ENCODE measurements at places on chromosomes 13 and 19.

- DNase-seq, result no peak
These were observed 1.0 kb upstream of the HAMP start for GRCh38 chr19:35281303-35281702.

DNA sequence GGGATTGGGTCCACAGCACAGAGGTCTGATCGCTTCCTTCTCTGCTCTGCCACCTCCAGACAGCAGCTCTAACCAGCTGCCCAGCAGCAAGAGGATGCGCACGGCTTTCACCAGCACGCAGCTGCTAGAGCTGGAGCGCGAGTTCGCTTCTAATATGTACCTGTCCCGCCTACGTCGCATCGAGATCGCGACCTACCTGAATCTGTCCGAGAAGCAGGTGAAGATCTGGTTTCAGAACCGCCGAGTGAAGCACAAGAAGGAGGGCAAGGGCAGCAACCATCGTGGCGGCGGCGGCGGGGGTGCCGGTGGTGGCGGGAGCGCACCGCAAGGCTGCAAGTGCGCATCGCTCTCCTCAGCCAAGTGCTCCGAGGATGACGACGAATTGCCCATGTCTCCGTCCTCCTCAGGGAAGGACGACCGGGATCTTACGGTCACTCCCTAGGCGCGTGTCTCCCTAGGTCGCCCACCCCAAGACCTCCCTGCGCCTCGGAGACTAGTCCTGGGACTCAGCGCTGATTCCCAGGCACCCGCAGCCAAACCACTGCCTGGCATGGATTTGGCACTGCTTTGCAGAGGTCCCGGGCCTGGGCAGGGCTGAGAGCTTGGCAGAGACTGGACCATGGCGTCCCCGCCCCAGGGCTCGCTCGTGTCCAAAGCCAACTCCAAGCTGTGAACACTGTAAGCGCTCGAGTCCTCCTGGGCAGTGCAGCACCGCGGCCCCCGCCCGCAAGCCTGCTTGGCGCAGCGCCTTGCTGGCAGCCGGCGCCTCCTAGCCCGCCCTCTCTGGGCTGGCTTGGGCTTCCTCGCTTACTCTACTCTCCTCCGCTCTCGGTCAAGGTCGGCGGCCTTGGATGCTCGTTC lies 1.5 kb downstream of the GSX1 start:
- DNase-seq, result no peak

GRCh38 chr19:13122275-13122878 lies 4.3 kb downstream of the NACC1 start:
- no peak for DNase-seq

- DNase-seq, result no peak
These were observed 114.0 kb downstream of the UQCRFS1 start for GRCh38 chr19:29098863-29099481.

GRCh38 chr13:48527955-48528354 lies 4.9 kb downstream of the RCBTB2 start:
- DNase-seq, result no peak
